Stimulated activated CD4-positive, alpha-beta T cell treated with anti-CD3 and anti-CD28 coated beads, Interleukin-1b, Interleukin-23, amount 100 ng/mL, for 24 hours (primary cell): ENCODE measurements at places on chromosomes 3 and 15.

DNA sequence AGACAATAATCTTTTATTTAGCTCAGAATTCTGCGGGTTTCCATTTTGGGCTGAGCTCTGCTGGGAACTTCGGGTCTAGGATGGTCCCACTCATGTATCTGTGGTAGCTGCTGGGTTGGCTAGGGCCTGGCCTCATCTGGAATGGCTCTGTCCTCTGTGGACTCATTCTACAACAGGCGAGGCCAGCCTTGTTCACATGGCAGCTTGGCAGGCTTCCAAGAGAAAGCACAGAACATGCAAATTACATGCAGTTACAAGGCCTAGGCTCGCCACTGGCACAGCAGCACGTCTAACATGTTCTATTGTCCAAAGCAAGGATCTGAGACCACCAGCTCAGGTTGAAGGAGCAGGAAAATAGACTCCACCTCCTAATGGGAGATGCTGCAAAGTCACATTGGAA, 431.4 kb downstream of the PDCD6IP start:
- no peak for DNase-seq

GRCh38 chr15:71329497-71330260, 214.4 kb downstream of the THSD4 start:
- DNase-seq, result no peak

GRCh38 chr3:30319713-30320112, 286.7 kb upstream of the TGFBR2 start:
- DNase-seq, result no peak

DNA sequence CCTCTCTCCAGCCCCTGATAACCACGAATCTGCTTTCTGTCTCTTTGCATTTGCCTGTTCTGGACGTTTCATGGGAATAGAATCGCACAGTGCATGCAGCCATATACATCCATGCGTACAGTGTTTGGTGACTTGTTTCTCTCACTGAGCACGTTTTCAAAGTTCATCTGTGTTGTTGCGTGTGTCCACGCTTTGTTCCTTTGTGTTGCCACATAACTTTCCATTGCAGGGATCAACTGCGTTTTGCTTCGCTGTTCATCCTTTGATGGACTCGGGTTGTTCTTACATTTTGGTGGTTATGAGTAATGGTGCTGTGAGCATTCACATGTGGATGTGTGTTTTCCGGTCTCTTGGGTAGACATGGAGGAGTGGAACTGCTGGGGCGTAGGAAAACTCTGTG, 56.4 kb upstream of the TAMM41 start:
- no peak for DNase-seq

- no peak for DNase-seq
Observed at GRCh38 chr3:44875596-44875995, 1.2 kb downstream of the TGM4 start.

DNA sequence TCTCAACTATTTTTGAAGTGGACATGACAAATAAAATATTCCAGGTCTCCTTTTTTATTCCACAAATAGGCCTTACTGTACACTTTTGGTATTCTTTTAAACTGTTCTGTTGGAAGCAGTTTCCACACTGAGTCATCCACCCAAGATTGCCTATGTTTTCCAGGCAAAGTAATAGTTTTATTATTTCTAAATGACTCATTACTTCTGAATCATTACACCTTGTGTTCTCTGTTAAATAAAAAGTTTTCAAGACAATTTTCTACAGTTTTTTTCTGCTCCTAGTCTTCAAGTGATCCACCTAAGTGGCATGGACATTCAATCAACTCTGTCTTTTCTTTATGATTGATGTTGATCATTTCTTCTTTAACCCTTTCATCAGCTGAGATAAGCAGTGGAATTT, 26.5 kb downstream of the PPP2R3A start:
- no peak for DNase-seq

- no peak for DNase-seq
Observed at GRCh38 chr3:32937331-32937730, 14.1 kb upstream of the CCR4 start.

- no peak for DNase-seq
Observed at GRCh38 chr15:62603742-62604141, 438.7 kb upstream of the C2CD4B start.

- peak; percentile 67 for DNase-seq
Observed at GRCh38 chr15:72474912-72475628, 940 bp downstream of the ARIH1 start.

DNA sequence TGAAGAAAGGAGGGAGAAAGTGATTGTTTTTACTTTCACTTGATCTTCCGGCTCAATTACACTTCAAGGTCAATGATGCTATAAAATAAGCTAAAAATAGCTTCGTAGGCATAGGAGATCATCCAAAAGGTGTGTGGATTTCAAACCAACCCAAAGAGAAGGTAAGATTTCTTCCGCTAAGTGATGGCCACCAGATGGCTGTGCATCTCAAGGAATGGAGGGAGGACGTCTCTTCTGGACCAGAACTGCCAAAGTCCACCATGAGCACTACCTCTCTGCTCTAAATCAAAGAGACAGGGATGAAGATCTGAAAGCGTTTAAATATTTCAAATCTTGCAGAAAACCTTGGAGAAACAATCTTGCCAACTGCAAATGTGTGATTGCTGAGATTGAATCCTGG, 199.1 kb upstream of the ZPLD1 start:
- no peak for DNase-seq

DNA sequence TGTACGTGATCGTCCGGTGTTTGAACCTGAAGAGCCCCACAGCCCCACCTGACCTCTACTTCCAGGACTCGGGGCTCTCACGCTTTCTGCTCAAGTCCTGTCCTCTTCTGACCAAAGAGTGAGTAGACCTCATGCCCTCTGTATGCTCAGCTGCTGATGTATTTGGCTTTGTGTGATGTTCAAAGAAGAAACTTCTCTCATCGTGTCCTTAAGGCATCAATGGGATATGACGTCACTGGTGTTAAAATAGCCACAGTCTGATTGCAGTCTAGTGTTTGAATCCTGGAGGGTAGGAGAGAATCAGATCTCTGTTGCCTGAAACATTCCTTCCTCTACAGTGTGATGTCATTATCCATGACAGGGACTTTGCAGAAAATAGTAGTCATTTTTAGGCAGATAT, 28.1 kb downstream of the ABHD2 start:
- DNase-seq, result no peak
